Activated T-helper 2 cell treated with anti-CD3 and anti-CD28 coated beads, Interferon-gamma antibody, Interleukin-2, Interleukin-4, amounts not matched to agents 10 μg/mL and 5 μg/mL and 100 μg/mL, durations not matched to agents 14 hours and 24 hours and 36 hours (primary cell): ENCODE measurements at places on chromosomes 7 and 10.

GRCh38 chr7:100604976-100605911 lies 3.1 kb downstream of the PCOLCE start:
- DNase-seq = peak; percentile 54

DNA sequence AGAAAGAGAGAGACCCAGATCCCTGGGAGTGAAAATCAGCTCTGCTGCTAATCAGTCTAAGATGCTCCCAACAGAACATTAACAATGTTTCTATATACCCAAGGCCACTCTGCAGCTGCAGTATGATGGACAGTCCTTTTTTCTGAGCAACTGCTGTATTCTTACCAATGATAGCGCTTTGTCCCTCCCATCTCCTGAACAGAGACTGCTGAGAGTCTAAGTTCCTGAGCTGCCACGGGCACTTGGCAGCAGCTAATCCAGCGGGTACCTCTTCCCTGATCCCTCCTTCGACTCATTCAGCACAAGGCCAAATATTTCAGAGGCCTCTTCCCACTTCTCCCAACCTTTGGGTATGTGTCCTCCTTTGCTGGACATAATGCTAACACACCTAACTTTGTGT lies 7.7 kb downstream of the CPVL start:
- no peak for DNase-seq

GRCh38 chr10:47300429-47300931 lies 483 bp downstream of the GDF10 start:
- no peak for DNase-seq

- DNase-seq = no peak
Measured at GRCh38 chr7:106657085-106657991, 3.6 kb downstream of the CCDC71L start.

DNA sequence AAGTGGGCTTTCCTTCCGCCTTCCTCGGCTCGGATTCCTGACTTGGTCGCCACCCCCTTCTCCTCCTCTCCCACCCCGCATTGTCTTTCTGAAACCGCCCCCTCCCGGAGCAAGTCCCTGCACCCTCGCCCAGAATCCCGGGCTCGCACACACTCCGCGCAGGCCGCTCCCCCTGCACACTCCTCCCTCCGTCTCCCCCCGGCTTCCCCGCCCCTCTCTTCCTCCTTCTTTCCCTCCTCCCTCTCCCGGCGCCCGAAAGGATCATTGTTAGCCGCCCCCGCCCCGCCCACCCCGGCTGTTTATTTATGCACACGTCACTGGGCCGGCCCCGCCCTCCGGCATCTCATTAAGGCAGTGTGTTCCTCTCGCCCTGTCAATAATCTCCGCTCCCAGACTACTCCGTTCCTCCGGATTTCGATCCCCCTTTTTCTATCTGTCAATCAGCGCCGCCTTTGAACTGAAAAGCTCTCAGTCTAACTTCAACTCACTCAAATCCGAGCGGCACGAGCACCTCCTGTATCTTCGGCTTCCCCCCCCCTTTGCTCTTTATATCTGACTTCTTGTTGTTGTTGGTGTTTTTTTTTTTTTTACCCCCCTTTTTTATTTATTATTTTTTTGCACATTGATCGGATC lies at the start of gene TCF7L2:
Gene TCF7L2, plus strand, starts transcription at position 373 of the 633 bp plus-strand sequence. CDS start 510 bp downstream, outside the sequence.
- no peak for DNase-seq

DNA sequence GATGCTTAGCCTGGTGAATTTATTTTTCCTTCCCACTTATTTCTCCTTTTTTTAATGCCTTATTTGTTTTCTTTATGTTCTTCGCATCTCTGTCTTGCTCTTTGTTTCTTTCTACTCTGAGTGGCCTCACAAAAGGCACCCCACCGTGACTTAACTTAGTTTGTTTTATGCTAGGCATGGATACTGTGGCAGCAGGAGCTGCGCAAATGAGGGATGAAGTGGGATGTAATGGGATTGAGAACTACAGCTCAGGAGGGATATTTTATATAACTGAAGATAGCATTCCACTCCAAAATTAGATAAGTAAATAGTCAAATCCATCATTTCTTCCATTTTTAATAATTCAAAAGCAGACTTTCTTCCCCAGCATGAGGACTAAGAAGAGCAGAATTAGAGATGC lies 1.7 kb upstream of the CACNA2D1 start:
- DNase-seq = no peak

GRCh38 chr7:106201164-106201563 lies 83.6 kb downstream of the NAMPT start:
- no peak for DNase-seq

DNA sequence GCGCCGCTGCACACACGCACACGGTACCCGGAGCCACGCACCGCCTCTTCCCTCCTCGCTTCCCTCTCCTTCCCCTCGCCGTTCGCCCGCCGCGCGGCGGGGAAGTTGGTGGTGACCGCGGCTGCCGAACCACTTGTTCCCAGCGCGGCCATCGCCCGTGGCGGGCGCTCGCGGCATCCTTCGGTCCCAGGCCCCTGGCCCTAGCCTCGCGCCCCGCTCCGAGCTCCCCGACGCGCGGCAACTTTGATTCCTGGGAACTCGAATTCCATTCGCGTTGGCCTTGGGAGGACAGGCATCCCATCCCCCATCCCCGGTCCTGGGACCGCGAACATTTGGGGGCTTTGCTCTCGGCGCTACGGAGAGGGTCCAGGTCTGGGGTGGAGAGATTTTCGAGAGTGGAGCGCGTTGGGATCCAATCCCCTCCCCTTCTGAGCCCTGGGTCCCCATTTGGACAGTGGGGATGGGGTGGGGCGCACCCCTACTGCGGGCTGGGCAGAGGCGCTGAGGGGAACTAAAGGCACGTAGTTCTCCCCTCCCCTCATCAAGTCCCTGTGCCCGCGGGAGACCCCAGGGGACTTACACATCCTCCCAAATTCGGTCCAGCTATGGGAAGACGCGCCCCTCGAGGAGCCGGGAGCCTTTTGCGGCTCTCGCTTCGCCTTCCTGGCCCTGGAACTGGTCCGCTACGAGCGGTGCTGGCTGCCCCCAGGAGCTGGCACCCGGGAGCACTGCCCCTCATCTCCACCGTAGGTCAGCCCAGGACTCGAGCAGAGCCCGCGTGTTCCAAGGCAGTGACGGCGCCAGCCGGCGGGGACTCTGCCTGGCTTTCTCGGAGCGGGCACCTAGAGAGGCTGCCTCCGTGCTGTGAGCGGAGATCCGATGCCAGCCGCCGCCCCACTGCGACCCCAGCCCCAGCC lies 834 bp downstream of the CDH23 start:
- DNase-seq = no peak

GRCh38 chr10:59175538-59176240 lies 754 bp upstream of the PHYHIPL start:
- DNase-seq = no peak

DNA sequence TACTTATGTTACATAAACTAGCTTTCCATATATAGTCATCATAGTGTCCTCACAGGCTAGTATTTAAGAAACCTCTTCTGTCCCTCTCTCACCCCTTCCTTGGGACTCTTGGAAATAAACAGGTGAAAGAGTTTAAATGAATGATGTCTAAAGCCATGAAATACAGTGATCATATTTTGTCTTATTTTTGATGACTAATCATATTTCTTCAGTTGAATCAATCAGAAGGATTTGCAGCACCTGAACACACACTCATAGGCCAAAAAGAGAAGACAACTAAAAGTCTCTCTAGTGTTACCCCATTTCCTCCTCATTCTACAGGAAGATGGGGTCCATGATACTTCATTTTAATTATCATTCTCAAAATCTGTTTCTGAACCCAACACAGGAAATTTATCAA lies 8.6 kb upstream of the ATAD1 start:
- no peak for DNase-seq

DNA sequence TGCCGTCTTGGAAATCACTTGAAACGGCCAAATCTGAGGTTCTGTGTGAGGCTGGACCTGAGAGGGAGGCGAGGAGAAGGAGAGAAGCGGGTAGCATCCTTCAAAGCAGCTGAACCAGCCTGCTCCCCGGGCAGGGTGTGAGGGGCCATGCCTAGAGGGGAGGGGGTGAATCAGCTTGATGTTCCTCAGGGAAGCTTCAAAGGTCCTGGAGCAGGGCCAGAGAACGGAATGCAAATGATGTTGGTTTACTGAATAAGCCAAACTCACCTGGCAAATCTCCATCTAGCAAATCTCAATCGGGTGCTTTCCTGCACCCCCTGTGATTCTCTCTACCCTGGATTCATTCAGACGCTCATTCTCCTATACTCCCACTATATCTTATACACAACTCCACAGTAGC lies 226.9 kb downstream of the WDR11 start:
- DNase-seq = no peak

DNA sequence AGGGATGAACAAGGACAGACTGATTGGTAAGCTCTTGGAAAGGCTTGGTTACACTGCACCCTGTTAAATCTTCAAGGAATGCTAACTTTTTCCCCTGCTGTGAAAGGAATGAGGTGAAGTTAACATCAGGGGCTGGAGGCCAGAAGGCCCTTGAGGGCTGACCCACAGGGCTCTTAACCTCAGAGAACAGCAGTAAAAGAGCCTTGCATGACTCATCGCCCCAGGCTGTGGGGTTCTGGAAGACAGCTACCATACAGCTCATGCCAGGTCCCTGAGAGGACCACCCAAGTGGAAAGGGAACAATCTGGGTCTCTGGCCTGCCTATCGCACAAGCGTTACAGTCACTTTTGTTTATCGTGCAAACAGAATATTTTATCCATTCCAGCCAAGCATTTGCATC lies 54.4 kb downstream of the CYP2C9 start:
- no peak for DNase-seq

DNA sequence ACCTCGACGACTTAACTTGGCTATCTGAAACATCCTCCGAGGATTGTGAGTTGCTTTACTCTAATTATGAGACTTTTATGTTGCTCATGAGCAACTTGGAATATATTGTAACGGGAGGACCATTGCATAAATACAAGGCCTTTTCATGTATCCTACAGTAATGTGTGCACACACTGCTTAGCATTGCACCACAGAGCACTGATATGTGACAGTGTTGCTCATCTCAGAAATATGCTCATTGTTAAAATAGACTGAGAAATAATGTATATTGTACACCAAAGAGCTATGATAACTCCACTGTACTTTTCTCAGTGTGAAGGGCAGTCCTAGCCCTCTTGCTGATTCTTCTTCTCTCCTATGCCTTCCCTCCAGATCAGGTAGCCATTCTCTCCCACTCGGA lies 102.8 kb upstream of the CDK13 start:
- no peak for DNase-seq

GRCh38 chr7:151693140-151693539 lies 173.4 kb upstream of the RHEB start:
- no peak for DNase-seq

DNA sequence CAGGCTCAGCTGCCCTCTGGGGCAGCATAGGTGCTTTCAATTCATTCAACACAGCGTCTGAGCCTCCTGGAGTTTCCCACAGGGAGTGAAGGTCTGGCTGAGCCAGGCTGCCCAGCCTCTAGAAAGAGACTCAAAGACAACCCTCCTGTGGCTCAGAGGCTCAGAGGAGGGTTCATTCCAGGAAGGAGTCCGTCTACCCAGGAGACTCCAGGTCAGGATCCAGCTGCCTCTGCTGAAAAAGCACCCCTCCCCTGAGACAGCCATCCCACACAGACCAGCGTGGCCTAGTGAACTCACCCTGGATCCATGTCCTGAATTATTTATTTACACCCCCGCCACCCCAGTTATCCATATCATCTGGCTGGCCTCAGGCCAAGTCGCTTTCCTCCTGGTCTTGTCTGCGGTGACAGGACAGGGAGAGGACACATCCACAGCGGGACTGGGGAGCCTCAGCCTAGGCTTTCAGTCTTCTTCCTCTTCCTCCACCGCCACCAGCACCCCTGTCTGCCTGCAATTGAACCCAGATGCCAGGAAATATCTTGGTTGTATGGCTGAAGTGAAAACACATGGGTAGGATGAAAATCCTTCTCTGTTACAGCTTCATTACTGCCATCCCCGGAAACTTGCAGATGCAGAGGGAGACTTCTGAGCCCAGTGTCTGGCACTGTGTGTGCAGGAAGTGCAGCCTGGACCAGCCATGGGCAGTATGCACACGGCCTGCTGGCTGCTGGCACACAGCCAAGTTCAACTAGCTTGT lies 44.0 kb upstream of the COL13A1 start:
- DNase-seq = no peak

- DNase-seq = no peak
Measured at GRCh38 chr10:35561715-35562114, 43.4 kb upstream of the GJD4 start.

DNA sequence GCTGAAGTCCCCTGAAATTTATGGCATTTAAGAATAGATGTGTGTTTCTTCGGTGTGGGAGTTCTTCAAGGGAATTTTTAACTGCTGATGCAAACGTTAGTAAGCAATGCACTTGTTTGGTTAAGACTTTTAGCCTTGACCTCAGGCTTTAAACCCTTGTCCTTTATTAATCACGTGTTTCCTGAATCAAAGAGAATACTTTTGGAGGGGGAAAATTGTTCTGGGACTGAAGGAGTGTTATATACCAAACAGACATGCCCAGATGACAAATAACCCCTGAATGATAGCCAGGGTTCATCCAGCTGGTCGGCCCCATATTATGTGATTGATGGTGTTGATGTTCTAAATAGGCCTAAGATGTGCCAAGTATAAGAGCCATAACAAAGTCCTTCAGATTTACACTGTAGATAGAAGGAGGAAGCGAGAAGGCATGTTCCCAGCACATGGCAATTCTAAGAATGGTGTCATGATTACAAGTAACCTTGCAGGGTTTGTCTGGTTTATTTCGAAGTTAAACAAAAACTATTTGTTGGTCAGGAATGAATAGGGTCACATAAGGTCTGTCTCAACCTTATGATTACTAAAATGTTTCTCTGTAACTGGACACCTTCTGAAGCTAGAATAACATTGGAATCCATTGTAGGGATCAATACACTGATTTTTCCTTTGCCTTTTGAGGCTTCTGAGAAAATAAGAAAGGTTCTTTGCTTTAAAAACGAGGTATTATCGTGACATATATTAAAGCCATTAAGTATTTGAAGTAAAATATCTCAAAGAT lies 124.2 kb upstream of the SEM1 start:
- DNase-seq = no peak

DNA sequence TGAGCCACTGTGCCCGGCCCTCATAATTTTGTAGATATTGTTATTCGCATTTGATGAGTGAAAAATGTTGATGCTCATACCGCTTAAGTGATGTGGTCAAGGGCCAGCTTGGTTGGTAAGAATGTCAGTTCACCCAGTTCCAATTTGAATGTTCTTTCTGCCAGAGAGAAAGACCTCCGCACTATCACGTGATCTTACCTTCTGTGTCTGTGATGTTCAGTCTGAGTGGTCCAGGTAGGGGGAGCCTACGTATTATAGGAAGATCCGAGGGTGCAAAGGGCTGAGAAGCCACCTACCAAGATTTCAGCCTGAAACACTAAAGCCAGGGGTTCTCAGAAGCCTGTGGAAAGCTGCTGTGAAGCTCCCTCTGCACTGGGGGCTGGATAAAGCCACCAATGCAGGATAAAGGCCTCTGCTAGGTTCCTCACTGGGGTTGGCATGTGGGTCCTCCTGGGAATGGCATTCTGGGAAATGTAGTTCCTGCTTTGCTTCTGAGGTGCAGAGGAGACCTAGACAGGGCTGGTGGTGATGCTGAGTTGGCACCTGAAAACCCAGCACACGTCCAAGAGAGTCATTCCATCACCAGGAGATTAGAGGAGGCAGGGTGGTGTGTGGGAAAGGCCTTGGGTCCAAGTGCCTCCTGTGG lies 64.7 kb upstream of the AOAH start:
- DNase-seq = no peak
